ENCODE measurements at places on chromosomes 6 and 20.
A peak's percentile ranks its signal among the peaks of the same experiment; 100 is the strongest.

DNA sequence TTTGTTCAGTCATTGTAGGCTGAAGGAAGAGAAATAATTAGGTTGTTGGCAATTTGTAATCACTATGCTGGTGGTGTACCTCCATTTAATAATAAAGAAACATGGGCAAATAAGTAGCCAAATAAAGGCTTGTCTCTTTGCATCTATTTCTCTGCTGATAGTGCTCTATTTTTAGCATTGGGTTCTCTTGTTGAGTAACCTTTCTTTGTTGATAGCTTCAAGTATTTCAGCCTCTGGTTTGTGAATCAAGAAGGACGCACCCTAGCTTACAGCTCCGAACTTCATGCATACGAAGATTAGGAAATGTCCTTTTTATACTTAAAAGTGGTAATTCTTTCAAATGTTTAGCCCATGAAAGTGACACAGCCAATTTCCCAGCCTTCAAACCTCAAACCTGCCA lies 2.6 kb downstream of the PPP1R14C start:
- no peak for DNase-seq

GRCh38 chr6:139965393-139965792 lies 590.9 kb upstream of the CITED2 start:
- peak; percentile 18 for DNase-seq

GRCh38 chr20:42678895-42679294 lies 510.8 kb downstream of the PTPRT start:
- DNase-seq = peak; percentile 30

DNA sequence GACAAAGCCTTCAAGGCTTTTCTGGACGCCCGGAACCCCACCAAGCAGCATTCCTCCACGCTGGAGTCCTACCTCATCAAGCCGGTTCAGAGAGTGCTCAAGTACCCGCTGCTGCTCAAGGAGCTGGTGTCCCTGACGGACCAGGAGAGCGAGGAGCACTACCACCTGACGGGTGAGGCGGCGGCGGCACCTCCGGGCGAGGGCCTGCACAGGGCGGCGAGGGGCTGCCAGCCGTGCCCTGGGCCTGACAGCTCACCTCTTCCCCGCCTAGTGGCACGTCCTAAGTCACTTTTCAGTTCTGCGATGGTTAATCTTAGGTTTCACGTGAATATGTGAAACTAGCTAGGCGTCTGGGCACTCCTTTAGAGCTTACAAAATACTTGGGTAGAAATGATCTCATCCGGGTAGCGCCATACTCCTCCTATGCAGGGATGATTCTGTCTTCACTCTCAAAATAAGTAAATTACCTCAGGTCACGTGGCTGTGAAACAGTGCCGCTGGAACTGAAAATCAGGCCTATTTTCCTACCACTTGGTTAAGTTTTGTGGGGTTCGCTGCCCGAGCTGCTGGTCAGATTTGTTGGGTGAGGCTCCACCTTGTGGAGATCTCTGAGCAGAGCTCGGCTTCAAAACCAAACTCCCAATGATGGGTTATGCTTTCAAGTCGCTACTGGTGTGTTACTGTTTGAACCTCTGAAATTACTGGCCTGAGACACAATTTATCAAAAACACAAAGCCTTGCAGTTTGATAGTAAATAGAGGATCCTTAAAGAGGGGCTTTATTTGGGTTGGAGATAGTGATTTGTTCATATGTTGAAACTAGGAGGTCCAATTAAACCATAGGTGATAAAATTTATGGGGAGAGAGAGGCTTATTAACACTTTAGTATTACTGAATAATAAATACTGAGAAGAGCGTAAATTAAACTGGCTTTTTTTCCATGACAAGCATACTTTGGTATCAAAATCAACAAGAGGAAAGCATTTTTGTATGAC lies 15.5 kb upstream of the CLDN20 start:
- no peak for DNase-seq

DNA sequence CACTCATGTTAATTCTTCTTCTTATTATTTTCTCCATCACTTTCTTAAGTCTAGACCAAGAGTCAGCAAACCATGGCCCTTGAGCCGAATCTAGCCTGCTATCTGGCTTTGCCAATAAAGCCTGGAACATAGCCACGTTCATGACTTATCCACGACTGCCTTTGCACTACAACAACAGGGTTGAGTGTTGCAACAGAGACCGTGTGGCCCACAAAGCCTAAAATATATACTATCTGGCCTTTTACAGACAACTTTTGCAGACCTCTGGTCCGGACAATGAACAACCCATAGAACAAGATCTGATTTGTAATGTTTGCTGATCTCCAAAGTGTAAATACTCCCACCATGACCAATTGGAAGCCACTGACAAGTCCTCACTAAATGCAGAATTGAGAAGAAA lies 140.5 kb upstream of the CDYL start:
- no peak for DNase-seq

GRCh38 chr6:27135087-27135657 lies 112.3 kb upstream of the PRSS16 start:
- DNase-seq = no peak

GRCh38 chr6:94215552-94215951 lies 796.2 kb upstream of the EPHA7 start:
- no peak for DNase-seq

GRCh38 chr6:33040157-33040556 lies 30.8 kb upstream of the HLA-DOA start:
- no peak for DNase-seq

Measured in NCI-H510A treated with DMSO at 0.1 percent for 48 hours (cell line).